ENCODE measurements at places on chromosomes 16 and 17. TPM values are rescaled to one million over a fixed set of nuclear protein-coding genes. Genes with fewer than 3 reads are reported as not detected.

GRCh38 chr16:87996962-87997880, 46.0 kb downstream of the BANP start:
- DNase-seq, result no peak

The PMM2 gene
- total RNA-seq, result 19.6 TPM

GRCh38 chr16:72241930-72242329, 70.0 kb upstream of the PMFBP1 start:
- DNase-seq, result no peak

The TMEM88 gene
- total RNA-seq, result 13.3 TPM

The HS3ST2 gene
- 1.3 TPM for total RNA-seq

The CEMP1 gene
- total RNA-seq, result not detected

DNA sequence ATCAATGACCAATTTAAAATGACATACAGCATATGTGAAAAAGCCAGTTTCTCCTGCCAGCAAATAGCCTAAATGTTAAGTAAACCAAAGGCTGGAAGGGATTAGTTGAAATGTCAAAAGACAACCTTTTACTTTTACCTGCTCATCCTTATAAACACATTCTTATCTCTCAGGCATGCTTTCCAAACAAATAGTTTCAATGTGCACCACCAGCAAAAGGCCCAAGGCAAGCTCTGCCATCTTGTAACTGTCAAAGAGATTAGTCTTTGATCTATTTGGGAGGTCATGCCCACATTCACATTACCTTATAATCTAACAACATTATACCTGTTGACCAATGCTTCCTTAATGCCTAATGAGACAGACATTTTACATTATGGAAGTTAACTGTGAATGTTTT, 132.2 kb upstream of the NACA2 start:
- DNase-seq, result no peak

The CACNG5 gene
- total RNA-seq, result not detected

GRCh38 chr17:8222380-8222629, 11.9 kb upstream of the AURKB start:
- no peak for DNase-seq

DNA sequence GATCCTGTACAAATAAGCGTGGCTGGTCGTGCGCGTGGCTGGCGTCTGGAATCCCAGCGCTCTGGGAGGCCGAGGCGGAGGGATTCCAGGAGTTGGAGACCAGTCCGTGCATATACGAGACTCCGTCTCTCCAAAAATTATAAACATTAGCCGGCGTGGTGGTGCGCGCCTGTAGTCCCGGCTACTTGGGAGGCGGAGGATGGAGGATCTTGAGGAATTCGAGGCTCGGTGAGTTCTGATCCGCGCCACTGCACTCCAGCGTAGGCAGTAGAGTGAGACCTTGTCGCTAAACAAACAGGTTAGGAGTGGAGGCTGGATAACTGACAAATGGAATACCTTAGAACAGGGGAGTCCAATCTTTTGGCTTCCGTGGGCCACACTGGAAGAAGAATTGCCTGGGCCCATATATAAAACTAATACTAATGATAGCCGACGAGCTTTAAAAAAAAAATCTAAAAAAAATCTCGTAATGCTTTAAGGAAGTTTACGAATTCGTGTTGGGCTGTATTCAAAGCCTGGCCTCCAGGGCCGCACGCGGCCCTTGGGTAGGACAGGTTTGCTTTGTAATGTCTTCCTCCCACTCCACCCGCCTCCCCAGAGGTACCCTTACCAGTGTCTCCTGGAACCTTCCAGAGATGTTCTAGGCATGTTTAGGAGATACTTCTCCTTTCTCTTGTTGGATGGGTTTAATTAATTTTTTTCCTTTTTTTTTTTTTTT, 909 bp upstream of the RSL1D1 start:
- DNase-seq, result no peak
